ENCODE measurements at places on chromosomes 5 and 9.

DNA sequence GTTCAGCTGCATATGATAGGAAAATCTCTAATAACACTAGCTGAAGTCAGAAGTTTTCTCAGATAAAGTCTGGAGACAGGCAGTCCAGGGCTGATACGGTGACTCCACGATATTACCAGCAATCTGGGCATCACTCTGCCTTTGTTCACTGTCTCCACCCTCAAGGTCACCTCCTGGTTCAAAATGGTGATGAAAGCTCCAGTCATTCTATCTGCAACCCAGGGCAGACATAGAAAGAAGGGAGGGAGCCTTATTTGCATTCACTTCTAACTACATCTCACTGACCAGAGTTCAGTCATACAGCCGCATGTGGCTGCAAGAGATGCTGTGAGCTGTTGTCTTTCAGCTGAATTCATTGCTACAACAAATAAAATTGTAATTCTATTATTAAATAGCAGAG is 22.4 kb upstream of the GPR151 start:
- DNase-seq = no peak

GRCh38 chr9:110049699-110050450 is 158.1 kb downstream of the C9orf152 start:
- DNase-seq = no peak

- no peak for DNase-seq
Measured at GRCh38 chr5:40790947-40791593, 7.1 kb downstream of the PRKAA1 start.

- DNase-seq = no peak
Measured at GRCh38 chr9:3664044-3664443, 138.2 kb upstream of the RFX3 start.

GRCh38 chr5:103120607-103121200 is 603 bp downstream of the PPIP5K2 start:
- DNase-seq = no peak

- DNase-seq = no peak
Measured at GRCh38 chr5:83323557-83324180, 147.9 kb upstream of the VCAN start.

GRCh38 chr5:141680751-141681201 is 1.3 kb downstream of the ARAP3 start:
- no peak for DNase-seq

DNA sequence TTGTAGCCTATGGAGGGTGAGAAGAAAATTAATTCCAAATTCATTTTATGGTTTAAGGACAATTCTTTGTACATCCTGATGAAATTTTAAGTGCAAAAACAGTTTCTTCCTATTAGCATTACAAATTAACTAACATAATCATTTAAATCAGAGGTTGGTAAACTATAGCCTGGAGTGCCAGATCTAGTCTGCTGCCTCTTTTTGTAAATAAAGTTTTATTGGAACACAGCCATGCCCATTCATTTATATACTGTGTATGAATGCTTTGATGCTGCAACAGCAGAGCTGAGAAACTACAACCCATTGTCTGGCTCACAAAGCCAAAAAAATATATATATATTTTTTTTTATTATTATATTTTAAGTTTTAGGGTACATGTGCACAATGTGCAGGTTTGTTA is 80.2 kb downstream of the FNIP1 start:
- DNase-seq = no peak

- peak; percentile 81 for DNase-seq
Measured at GRCh38 chr9:88980740-88981203, 10.5 kb upstream of the S1PR3 start.

- DNase-seq = no peak
Measured at GRCh38 chr5:109816732-109817131, 127.0 kb downstream of the MAN2A1 start.

DNA sequence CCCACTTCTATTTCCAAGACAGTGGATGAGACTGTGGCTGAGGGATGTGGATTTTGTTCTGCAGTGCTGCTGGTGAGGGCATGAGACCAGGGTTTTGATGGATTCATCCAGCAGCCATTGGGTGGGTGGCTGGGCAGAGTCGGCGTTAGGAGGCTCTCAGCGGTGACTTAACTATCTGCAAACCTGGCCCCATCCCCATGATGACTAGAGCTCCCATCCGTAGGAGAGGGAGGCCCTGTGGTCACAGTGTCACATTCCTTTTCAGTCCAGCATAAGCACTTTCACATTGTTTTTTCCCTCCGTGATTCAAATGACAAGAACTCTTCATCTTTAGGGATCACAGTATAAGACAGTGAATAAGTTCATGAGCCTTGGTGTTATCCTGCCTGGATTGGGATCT is 60.4 kb upstream of the SPRY4 start:
- DNase-seq = peak; percentile 40

GRCh38 chr9:113409883-113410206 is 630 bp downstream of the POLE3 start:
- no peak for DNase-seq

DNA sequence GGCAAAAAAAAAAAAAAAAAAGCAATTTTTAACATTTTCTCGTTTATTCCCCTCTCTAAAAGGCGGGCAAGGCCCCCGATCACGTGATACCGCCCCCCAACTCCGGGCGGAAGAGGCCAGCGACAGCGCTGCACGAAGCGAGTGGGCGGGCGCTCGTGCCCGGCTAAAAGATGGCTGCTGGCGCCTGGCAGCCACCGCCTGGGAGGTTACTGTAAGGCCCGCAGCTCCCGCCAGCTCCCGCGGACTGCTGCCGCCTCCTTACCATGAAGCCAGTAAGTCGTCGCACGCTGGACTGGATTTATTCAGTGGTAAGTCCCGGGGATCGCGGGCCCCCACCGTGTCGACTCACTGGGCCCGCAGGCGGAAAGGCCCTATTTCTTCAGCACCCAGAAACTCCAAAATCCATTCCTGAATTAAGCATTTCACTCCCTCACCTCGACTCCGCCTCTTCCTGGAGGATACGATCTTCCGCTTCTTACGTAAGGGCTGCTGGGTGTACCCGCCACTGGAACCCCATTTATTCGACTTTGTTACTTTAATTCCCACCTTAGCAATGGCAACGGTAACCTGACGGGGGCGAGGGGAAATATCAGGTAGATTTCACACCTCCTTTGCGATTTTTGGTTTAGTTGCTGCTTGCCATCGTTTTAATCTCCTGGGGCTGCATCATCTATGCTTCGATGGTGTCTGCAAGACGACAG is at the start of the genes SMIM27 and TOPORS:
Gene SMIM27, plus strand, starts transcription at position 156 of the 701 bp plus-strand sequence. Its CDS starts 108 bp downstream, at position 264.
Gene TOPORS, minus strand, starts transcription at position 415 of the 701 bp plus-strand sequence. Its CDS starts 150 bp downstream, at position 265.
- peak; percentile 72 for DNase-seq

GRCh38 chr5:100872408-100873190 is 30.5 kb downstream of the ST8SIA4 start:
- DNase-seq = no peak

DNA sequence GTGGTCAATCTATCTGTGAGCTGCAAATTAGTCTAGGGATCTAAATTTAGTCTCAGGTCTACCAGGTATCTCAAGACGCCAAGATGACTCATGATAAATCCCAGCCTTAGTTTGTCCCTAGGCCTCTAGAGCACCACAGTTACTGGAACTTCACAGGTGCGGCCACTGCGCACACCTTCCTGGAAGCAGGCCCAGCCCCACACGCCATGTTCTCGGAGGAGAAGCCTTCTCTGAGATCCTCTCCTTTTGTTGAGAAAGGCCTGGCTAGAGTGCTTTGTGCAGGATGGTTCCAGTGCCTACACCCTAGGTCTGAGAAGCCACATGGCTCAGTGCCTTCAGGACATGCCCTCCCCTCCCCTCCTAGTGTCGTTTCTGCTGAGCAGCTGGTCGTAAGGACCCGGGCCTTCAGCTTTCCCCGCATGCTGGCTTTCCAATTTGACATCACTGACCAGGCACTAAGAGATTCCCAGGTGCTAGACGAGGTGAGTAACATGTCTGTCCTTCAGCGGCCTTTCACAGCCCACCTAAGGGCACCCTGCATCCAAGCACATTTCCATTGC is 51.9 kb downstream of the IPPK start:
- DNase-seq = no peak

DNA sequence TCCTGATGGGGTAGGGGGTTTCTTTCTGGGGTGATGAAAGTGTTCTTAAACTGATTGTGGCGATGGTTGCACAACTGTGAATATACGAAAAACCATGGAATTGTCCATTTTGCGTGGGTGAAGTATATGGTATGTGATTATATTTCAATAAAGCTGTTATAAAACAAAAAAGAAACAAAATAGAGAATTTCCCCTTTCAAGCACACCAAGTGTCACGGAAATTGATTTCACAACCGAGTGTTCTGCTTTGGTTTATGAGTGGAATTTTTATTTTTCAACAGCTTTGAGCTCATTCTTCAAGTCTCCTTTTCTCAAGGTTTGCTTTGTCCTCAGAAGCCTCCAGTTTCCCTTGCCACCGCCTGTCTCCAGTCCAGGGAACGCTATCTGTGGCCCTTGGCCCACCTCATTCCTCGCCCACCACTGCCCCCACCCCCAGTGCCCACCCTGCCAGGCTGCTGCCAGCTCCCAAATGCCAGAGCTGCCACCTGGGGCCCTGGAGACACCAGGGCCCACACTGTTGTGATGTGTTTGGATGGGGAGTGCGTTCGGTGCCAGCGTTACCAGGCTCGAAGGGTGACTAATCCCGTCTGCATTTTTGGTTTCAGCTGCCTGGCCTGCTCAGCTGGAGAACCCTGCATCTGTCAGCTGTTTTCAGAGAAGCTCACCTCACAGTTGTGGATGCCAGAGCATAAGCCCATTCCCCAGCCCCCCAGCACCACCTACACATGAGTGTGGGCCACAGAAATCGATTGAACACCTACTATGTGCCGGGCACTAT is 30.4 kb downstream of the DUSP1 start:
- DNase-seq = peak; percentile 69

- DNase-seq = no peak
Measured at GRCh38 chr9:101915482-101915881, 177.0 kb upstream of the GRIN3A start.

DNA sequence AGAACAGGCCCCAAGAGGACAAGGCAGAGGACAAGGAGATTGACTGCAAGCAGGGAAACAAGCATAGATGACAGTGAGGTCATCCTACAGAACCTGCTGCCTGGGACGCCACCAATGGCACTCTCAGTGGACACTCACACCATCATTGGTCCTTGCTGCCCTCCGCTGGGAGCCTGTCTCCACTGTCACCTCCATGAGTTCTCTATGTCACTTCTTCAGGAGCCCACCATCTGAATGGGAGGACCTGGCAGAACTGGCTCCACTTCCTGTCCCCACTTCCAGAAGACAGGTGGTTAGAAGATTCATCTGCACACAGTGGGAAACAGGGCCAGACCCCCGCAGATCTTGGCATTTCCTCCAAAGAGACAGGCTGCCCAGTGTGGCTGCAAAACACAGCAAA is 188.9 kb downstream of the HSD17B3 start:
- no peak for DNase-seq

GRCh38 chr9:16013826-16014225 is 461.0 kb downstream of the CCDC171 start:
- no peak for DNase-seq

GRCh38 chr9:117612317-117612716 is 91.9 kb upstream of the TLR4 start:
- no peak for DNase-seq

- DNase-seq = no peak
Measured at GRCh38 chr5:111585946-111586345, 73.6 kb upstream of the STARD4 start.

- DNase-seq = no peak
Measured at GRCh38 chr5:83967417-83967816, 246.8 kb upstream of the HAPLN1 start.

DNA sequence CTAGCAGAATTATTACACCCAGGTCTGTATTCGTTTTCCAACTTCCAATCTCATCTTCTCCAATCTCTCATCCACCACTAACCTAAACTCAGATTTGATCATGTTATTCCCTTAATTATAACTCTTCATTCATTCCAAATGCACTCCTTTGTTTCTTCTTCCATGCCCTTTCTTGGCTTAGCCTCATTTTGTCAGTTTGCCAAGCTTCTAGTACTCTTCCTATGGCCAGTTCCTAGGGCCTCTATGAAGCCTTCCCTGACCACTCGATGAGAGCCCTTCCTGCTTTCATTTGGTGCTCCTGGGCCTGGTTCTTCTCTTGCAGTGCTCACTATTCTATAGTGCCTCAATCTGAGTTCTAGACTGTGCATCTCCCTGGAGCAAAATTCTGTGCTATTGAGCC is 5.8 kb downstream of the FAM219A start:
- DNase-seq = no peak

- no peak for DNase-seq
Measured at GRCh38 chr5:29780401-29780800, 1413.1 kb upstream of the CDH6 start.

- no peak for DNase-seq
Measured at GRCh38 chr5:17147170-17147569, 70.3 kb upstream of the BASP1 start.

GRCh38 chr9:84966876-84967830 is 297.6 kb downstream of the NTRK2 start:
- DNase-seq = no peak

DNA sequence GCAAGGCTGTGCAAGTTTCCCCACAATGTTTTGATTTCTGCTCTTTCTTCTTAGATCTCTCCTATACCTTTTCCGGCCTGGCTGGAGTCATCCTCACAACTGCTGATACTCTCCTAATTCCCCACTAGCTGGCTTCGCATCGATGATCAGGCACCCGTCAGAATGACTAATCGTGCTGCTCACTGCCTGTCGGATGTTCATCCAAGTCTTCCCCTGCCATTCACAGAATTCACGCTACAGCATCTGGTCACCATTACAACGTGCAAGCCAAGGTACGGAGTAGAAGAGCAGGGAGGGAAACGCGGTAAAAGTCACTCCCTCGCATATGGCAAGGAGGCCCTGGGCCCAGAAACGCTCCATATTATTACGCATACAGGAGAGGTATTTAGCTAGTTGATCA is 35.1 kb downstream of the CDH10 start:
- DNase-seq = no peak

- DNase-seq = no peak
Measured at GRCh38 chr5:160979385-160979784, 127.4 kb upstream of the ATP10B start.

DNA sequence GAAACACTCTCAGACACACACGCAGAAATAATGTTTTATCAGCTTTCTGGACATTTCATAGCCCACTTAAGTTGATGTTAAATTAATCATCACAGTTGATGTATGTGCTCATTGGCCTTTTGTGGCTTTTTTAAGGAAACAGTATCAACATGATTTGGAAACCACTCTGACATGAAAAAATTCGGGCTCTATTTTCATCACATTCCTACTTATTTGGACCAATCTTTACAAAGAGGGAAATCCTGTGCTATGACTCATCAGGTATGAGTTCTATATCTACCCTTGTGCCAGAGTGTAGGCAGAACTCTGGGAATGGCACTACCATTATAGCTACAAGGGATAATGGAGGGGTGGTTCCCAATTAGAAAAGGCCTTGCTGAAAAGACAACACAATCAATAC is 388.4 kb upstream of the PTGER4 start:
- peak; percentile 17 for DNase-seq

GRCh38 chr5:96816411-96816939 is 8.7 kb upstream of the ERAP1 start:
- DNase-seq = no peak

- DNase-seq = no peak
Measured at GRCh38 chr5:168740811-168741213, 161.6 kb upstream of the PANK3 start.

- DNase-seq = peak; percentile 54
Measured at GRCh38 chr5:65073250-65073661, 304.5 kb downstream of the CWC27 start.

GRCh38 chr5:759111-759751 is 25.3 kb downstream of the ZDHHC11B start:
- DNase-seq = no peak

- DNase-seq = no peak
Measured at GRCh38 chr9:94222870-94223269, 36.2 kb upstream of the ZNF169 start.

All from fibroblast of skin of left quadriceps (primary cell).